T-cell (primary cell): ENCODE measurements at places on chromosomes 3 and 15.

- no peak for DNase-seq
These were observed 94.7 kb upstream of the RNF7 start for GRCh38 chr3:141643391-141643790.

GRCh38 chr15:38069511-38070011 is 135.1 kb downstream of the TMCO5A start:
- no peak for DNase-seq

DNA sequence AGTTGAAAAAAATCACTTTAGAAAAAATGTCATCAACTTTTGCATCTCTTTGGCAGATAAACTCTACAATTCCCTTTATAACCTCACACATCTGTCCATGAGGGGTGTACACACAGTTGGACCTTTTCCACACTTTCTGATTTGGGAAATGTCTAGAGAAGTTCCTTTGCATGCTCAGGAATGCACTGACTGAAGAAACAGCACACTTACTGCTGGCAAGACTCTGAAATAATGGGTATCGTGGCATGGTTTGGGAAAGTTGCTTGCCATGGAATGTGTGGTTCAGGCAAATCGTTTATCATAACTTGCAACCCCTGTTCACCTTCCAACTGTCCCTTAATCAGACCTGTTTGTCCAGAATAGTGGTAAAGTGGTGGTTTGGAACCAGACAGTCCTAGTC is 135.3 kb upstream of the TGFBR2 start:
- DNase-seq, result no peak

DNA sequence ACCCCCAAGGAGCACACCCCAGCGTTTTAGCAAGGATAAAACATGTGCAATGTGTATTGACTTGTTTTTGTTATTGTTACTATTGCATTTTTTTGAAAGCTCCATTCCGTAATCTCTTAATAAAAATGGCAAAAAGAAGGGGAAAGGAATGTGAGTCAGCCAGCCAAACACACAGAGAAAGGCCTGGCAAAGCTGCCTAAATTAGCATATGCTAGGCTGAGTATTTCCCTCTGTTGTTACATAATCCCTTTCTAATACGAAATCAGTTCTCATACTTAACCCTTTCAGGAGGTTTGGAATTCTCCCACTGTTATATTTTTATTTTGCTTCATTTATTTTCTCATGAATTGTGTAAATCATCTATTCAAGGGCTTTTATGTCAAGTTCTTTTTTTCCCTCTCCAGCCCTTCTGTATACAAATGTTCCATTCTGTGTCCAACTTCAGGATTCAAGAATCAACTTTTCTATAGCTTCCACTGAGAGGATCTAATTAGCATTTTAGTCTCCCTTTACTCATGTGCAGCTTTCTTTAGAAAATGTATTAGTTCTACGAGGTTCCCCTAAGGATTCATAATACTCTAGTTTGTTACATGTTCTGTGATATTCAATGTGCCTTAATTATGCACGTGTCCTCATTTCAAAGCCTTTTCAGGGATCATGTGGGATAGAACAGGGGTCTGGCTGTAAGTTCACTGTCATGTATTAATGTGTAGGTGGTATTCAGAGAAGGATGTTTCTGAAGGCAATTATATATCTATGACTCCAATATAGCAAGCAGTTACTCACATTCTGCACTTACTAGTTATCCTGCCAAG is 9.2 kb downstream of the CADM2 start:
- DNase-seq, result no peak

DNA sequence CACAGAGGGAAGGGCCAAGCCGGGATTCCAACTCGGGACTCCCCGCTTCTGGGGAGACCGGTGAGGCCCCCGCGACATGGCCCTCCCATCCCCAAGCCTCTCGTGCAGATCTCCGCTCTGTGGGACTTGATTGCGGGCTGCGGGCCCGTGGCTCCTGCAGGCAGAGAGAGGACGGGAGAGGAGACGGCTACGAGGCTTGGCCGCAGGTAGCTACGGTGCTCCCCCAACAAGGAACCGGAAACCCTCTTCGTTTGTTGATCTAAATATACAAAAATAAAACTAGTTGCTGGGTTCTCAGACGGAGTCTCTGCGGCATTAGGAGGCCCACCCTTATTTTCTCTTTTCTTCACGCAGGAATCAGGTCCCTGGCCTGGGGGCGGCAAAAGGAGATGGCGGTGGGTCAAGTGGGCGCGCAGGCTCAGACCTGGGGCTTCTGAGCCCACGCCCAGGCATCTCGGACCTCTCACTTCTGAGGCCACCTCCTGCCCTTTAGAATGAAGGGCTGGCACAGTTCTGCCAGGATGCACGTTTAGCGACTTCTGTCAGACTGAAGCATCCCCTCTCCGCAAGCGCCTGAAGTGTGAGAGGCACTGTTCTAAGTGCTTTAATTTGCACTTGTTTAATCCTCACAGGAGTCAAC is 10.9 kb downstream of the GNB5 start:
- DNase-seq, result peak; percentile 45

DNA sequence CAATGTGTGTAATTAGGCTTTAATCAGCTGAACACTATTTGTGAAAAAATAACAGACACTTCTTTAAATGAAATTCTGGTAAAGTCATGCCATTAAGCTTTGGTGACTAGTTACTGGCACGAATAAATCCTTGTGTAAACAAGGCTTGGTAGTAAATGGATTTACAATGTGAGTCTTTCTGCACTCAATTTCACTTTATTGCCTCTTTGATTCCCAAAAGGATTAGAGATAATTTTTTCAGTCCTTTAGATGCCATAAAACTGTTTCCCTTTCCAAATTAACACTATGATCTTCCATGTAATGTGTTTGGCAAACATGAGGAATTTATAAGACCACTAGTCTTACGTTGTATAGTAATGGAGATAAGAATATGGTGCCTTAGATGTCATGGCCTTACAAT is 339.5 kb upstream of the DNAJC19 start:
- DNase-seq, result no peak

DNA sequence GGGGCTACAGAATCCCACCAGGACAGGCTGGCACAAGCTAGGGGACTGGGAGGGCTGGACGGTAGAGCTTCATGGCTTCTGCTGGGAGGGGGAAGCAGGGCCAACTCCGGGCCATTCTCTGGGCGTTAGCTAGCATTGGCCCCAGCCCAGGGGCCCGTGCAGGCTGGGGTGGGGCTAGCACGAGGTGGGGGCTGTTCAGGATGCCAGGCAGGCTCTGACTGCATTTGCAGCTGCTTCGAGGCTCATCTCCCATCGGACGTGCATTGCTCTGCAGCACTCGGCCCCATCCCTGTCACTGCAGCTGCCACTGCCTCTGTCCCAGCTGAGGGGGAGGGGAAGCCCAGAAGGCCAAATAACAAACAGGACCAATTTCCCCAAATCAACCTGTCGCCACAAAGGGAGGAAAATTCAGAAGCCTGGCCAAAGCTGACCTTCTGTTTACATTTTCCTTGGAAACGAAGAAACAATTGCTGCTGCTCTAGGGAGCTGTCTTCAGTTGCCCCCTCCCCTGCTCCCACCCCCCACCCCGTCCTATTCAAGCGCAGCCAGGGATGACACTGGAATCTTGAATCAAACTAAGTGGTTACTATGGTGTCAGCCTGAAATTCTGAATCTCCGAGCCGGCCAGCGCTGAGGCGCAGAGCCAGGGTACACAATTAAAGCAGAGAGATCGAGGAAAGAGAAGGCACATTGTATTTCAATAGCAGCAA is 138.8 kb upstream of the PRR20G start:
- DNase-seq, result no peak

DNA sequence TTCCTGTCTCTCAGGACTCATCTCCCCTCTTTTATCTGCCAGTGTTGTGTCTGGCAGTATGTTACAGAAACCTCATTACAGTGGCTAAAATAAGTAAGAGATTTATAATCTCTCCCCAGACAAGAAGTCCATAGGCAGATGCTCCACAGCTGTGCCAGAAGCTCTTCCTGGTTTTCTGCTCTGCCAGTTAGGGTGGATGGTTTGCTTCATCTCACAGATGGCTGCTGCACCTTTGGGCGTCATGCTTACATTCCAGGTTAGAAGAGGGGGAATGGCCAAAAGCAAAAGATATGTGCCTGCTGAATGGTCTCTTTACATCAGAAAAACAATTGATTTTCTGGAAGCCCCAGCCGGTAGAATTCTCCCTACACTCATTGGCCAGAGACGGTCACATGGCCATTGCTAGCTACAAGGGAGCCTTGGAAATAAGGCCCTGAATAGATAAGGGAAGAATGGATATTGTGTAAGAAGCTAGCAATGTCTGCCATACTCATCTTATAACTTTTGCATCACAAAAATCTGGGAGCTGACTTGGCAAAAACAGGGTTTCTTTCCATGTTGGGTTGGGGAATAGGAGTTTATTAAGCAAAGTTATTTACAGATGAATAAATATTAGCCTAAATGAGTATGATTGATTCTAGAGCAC is 91.1 kb downstream of the PDCD6IP start:
- no peak for DNase-seq

DNA sequence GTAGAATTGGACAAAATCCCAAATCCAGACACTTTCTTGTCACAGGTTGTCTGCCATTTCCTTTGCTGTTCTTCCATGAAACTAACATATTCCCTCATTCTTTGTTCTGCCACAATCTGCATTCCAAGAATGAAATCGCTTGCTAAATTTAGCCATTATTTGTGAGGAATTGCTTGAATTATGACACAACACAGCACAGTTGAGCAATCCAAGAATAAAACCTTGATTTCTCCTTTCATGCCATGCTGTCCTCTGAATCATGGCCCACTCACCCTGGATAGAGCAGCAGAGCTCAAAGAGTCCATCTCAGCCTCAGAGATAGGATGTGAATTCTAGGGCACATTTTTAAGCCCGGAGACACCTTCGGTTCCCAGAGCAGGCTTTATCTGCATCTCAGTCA is 35.2 kb upstream of the GREM1 start:
- no peak for DNase-seq

DNA sequence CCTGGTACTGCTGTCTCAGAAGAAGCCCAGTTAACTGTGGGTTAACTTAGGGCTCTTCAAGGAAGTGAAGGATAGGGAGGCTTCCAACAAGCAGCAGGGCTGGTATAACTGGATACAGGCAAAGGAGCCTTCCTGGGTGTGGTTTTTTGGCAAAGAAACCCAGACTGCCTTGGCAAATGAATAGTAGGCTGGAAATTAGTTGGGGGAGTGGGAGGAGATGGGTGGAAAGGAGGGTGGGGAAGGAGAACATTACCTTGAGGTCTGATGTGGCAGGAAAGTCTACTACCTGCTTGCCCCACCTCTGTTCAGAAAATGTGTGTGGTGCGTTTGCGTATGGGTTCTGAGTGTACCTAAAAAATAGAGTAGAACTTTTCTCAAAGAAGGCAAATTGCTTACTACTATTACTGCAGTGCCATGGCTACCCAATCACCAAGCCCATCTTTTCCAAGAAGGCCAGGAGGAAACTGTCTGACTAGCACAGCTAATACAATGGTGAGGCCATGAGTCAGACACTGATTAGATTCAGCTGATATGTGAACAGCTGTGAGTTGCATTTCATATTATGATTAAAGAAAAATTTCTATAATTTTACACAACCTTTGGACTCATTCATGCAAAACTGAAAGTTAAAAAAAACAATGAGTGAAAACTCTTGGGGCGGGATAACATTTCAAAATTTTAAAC is 55.2 kb downstream of the SPTSSB start:
- no peak for DNase-seq

GRCh38 chr3:157117206-157117605 is 42.7 kb downstream of the CCNL1 start:
- DNase-seq, result no peak

DNA sequence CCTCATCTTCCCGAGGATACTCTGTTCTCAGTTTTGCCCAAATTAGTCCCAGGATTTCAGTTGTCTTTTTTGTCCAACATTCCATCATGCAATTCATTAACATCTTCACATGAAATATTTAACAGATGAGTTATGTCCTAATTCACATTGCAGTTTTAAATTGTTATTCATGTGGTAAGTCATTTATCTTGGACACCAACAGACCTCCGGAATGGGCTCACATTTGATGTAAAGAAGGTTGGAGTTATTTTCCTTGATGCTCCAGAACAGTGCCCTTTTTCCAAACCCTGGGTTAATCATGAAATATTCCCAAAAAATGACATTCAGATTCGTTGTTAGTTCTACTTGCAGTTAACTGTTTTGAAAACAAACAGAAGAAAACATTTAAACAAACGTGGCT is 32.8 kb upstream of the LRTM1 start:
- no peak for DNase-seq

DNA sequence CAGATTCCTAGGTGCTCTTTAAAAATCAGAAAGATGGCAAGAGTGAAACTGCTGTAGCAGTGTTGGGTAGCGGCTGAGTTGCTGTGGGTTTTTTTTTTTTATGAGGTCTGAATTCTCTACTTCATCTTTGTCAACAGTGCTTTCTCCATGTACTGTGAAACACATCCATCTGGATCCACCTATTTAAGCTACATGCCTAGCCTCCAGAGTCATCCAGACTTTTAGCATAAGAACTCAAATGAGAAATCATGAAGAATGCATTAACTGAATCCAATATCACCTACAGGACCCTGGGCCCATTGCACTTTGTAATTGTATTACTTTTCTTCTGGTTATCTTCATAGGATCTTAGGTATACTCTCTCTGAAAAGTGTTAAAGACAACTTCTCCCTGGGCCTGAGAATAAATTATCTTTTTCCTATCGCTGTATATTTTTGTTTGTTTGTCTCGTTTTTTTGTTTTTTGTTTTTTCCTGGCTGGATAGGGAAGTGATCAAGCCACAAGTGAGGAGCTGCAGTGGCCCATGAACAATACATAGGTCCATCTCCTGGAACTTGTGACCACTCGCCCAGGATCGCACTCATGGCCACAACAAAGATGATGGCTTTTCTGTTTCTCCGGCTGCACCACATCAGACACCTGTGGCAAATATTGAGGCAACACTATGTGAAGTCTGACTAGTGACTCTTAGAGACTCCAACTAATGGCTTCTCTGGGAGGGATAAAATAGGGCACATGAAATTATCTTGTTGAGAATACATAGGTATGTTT is 609.9 kb upstream of the AGTR1 start:
- DNase-seq, result no peak

GRCh38 chr3:114221165-114221880 is 16.1 kb downstream of the ZNF80 start:
- DNase-seq, result no peak
